ENCODE measurements at places on chromosomes 5 and 9. TPM values are rescaled to one million over a fixed set of nuclear protein-coding genes. Genes with fewer than 3 reads are reported as not detected.

DNA sequence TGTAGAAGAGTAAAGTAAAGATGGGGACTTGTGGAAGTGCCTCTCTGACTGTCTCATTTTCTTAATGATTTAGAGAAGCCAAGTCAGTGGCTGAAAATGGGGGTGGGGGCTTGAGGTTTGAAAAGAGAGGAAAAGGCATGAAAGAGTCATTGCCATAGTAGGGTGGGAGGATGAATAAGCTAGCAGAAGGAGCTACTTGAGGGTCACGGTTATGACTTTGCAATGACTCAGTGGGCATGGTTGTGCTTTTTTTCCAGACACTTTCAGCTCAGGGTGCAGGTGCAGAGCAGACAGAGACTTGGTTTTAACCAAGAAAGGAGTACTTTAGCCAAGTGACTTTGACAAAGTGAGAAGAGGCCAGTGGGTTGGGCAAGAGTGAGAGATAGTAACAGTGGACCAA lies 117.8 kb downstream of the PTTG1 start:
- DNase-seq: no peak

The C5orf52 gene
- total RNA-seq: not detected

- DNase-seq: no peak
Measured at GRCh38 chr9:91059713-91060112, 258.1 kb downstream of the SYK start.

The MUSK gene
- 1.1 TPM for total RNA-seq

- no peak for DNase-seq
Measured at GRCh38 chr5:33319151-33319550, 121.6 kb upstream of the TARS1 start.

DNA sequence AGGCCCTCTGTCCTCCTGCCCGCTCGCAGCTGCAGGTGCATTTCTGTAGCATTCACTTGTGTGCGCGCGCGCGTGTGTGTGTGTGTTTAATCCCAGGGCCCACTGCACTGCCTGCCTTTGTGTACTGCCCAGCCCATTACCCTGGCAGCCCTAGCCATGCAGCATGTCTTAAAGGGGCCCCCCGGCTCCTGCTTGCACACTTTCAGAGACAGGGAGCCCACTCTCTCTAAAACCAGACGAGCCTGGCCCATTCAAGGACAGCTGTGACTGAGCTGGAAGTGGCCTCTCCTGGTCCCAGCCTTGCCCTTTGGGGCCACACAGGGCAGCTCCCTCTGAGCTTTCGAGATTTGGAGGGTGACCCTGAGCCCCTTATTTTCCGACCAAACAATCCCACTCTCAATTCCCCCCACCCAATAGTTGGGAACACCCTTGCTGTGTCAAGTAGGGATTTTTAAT lies 98.9 kb downstream of the DAB2IP start:
- no peak for DNase-seq

The NR4A3 gene
- 92.1 TPM for total RNA-seq

DNA sequence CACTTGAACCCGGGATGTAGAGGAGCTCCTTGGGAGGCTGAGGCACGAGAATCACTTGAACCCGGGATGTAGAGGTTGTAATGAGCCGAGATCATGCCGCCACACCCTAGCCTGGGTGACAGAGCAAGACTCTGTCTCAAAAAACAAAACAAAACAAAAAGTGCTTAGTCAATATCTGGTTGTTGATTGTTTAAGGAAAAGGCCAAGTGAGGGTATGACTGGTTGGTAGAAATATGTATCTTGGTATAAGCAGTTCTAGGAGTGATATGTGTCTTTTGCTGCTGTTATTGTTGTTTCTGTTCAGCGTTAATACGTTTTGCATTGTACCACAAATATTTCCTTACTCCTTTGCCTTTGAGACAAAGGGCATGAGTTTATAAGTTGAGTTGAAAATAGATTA lies 210.7 kb upstream of the DMRT1 start:
- no peak for DNase-seq

DNA sequence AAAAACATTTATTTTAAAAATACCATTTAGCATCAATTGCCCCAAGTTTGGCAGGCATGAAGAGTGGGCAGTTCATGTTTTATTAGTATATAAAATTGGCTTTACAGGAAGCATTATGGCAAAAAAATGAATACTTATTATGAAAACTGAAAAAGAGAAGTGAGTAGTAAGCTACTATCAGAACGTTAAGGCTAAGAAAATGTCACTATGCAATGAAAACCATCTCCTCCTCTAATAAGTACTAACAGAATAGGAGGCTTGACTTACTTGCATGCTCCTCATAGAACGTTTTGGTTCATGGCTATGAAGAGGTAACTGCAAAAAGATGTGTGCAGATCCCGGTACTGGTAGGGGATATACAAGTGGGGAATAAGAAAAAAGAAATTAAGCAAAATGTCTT lies 23.6 kb downstream of the TICAM2 start:
- DNase-seq: no peak

DNA sequence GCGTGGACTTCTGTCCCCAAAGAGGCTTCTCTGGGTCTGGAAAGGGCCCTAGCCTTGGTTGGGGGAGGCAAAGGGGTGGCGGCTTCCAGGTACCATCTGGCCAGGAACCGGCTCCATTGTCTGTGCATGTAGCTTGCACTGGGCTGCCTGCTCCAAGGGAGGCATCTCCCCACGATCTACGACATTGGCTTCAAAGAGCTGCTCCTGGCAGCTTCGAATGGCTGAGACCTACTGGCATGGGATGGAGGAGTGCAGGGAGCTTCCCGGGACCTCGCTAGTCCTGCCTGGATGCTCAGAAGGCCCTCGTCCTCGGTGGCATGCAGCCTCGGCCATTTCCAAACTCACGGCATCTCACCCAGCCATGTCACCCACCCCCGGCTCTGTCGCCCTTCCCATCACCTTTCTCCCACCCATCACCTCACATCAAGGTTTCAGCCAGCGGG lies 137.8 kb downstream of the KCNIP1 start:
- no peak for DNase-seq

The HIGD2A gene
- 159 TPM for total RNA-seq

GRCh38 chr9:109705515-109705914 lies 74.5 kb upstream of the PALM2AKAP2 start:
- no peak for DNase-seq

- DNase-seq: no peak
Measured at GRCh38 chr5:145980718-145981117, 44.3 kb downstream of the SH3RF2 start.

GRCh38 chr5:28468166-28468565 lies 1429.8 kb upstream of the CDH9 start:
- DNase-seq: no peak

- DNase-seq: no peak
Measured at GRCh38 chr5:21219251-21219650, 1231.3 kb upstream of the CDH18 start.

DNA sequence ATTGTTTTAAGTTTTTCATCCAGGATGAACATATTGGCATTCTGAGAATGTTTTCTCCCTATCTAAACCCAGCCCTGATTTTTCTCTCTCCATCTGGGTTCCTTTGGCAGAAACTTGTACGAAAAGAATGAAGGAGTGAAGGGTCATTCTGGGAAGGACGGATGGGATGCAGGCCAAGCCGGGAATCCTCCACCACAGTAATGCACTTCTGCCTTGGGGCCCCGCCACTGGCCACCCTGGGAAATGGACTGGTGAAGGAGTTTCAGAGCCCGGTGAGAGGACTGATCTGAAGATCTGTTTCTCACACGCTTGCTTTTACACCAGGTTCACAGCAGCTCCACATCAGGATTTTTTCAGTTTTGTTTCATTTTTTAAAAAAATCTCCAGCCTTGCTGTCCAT lies 554.8 kb downstream of the BNC2 start:
- DNase-seq: no peak

The PCDHA2 gene
- total RNA-seq: not detected

The SAXO1 gene
- total RNA-seq: not detected

The FBXW2 gene
- 45.5 TPM for total RNA-seq

GRCh38 chr9:92147030-92147851 lies 32.0 kb upstream of the SPTLC1 start:
- DNase-seq: peak; percentile 70

DNA sequence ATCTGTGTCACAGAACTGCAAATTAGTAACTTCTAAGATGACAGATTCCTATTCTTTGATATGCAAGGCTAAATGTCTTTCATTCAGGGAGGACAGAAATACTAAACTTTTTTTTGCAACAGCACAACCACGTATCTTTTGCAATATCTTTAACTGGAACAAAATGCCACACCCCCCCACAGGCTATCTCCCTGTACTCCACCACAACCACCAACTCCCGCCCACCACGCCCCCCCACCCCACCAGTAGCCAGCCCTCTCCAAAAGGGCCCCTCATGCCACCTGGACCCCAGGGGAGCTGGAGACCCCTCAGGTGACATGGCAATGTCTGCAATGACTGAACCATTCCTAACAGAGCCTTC lies 131.8 kb downstream of the ROR2 start:
- no peak for DNase-seq

GRCh38 chr5:93421987-93422401 lies 159.0 kb downstream of the NR2F1-AS1 start:
- DNase-seq: no peak

The SLC25A2 gene
- total RNA-seq: not detected

GRCh38 chr9:34507966-34508365 lies 14.8 kb downstream of the ENHO start:
- no peak for DNase-seq

DNA sequence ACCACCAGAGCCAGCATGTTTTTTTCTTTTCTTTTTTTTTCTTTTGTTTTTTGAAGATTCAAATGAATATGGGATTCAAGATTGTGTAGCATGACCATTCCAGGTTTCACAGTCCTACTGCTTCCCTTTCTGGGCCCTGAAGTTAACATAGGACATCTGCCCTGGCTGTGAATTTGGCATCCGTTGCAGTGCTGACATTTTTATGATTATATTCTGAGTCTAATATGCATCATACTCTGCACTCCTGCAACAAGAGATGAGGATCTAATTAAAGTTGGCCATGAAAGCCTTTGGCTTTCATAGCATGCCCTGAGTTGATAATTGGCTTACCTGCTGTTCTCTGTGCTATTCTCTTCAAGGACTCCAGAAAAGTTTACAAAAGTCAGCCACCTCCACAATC lies 29.8 kb downstream of the C5orf22 start:
- no peak for DNase-seq

GRCh38 chr9:95981761-95982390 lies 106.4 kb downstream of the ERCC6L2 start:
- no peak for DNase-seq

DNA sequence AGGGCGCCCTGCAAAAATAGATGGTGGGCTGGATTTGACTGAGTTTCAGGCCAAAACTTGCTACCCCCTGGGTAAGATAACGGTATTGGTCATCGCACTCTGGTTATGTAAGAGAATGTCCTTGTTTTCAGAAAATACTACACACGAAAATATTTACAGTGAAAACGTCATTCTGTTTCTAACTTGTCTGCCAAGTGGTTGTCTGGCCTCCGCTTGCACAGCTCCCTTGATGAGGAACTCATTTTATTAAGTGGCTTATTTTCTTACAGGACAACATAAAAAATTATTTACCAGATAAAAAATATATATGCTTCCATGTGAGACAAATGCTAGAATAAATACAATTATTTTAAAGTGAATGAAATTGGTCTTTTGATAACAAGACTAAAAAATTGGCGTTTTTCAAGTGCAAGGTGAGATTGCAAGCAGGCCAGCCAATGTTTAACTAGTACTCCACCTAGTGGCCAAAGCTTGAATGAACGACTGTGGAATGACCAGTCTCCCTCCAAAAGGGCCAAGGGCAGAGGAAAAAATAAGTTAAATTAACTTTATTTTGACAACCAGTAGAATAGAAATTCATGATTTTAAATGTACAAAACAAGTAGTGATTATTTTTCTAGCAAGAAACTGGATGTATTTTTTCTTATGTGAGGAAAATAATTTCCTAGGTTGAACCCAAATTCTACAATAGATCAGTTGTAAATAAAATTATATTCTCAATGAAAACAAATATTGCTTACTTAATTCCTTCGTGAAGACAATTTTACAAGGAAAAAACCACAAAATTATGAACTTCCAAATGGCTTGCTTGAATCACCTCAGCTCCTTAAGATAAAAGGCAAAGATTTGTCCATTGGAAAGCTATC lies 93.2 kb downstream of the ZFAND5 start:
- no peak for DNase-seq

The SPINK6 gene
- total RNA-seq: not detected

The POLR3G gene
- total RNA-seq: 1.0 TPM

DNA sequence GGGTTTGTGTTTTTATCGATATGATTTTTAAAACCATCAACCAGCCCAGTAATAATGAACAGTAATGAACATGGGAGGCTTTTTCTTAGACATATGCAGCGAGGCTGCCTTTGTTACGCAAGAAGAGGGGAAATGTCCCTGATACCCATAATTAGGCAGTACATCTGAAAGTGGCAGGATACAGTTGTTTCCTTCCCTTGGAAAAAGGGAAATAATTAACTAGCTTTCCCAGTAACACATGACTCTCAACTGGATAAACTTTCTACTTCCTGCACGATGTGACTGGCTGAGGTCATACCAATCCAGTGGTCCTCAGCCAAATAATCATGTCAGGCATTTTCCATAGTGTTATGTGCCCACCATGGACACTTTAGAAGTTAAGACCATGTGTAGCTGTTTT lies 431.6 kb upstream of the C9orf72 start:
- no peak for DNase-seq

DNA sequence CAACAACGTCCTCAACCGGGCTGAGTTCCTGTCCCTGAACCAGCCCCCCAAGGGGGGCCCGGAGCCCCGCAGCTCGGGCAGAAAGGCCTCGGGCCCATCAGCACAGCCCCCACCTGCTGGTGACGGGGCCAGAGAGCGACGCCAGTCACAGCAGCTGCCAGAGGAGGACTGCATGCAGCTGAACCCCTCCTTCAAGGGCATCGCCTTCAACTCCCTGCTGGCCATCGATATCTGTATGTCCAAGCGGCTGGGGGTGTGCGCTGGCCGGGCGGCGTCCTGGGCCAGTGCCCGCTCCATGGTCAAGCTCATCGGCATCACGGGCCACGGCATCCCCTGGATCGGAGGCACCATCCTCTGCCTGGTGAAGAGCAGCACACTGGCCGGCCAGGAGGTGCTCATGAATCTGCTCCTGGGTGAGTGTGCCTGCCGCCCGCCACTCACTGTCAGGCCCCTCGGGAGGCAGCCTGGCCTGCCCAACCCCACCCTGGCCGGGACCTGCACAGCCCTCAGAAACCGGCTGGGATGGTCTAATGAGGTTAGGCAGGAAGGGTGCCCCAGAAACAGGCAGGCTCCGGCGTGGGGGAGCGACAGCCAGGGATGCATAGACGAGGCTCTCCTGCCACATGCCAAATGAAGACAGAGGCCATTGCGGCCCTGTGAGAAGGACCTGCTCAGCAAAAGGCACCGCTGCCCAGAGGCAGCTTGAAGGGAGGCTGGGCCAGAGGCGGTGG lies 678 bp downstream of the PLPP7 start:
- no peak for DNase-seq
